NCI-H1694 (cell line): ENCODE measurements at places on chromosomes 16 and 17.

GRCh38 chr17:9729034-9729650 lies 62.2 kb downstream of the DHRS7C start:
- DNase-seq, result peak; percentile 39

DNA sequence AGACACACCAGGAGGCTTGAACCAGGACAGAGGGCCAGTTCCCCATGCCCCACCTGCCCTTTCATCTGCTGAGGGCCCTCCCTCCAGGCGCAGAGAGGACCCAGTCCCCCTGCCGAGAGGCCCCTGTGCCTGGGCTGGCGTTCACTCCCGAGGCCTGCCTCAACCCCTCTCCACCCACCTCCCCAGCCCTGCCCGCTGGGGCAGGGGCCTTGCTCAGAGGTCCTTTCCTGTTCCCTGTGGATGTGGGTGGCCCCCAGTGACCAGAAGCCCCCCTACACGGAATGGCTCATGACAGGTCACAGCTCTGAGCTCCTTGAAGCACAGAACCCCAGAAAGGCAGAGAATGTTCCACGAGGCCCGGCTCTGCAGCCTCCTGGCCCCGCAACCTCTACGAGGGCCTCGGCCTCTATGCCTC lies 6.7 kb downstream of the TMC6 start:
- no peak for DNase-seq

- DNase-seq, result no peak
Observed at GRCh38 chr17:28487881-28488532, 14.6 kb downstream of the SLC13A2 start.

- no peak for DNase-seq
Observed at GRCh38 chr16:21001262-21001661, 100.7 kb downstream of the LYRM1 start.

- DNase-seq, result no peak
Observed at GRCh38 chr17:36665417-36665816, 64.0 kb downstream of the MRM1 start.

- no peak for DNase-seq
Observed at GRCh38 chr16:74053826-74054225, 242.8 kb upstream of the PSMD7 start.

DNA sequence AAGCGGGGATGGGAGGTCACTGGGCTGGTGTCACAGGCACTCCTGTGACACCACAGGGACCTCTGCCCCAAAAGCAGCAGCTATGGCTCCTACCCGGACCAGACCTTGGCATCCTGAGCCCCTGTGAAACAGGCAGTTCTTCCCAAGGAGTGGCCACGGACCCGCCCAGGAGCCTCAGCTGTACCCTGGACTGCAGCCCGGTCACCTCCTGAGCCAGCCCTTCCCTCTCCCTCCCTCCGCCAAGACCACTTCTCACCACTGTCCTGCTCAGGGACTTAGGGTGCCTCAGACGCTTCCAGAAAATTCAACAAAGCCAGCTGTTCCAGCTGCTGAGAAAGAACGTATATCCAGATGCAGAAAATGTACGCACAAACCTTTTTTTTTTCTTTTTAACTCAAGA lies 13.9 kb upstream of the NCBP3 start:
- DNase-seq, result no peak

DNA sequence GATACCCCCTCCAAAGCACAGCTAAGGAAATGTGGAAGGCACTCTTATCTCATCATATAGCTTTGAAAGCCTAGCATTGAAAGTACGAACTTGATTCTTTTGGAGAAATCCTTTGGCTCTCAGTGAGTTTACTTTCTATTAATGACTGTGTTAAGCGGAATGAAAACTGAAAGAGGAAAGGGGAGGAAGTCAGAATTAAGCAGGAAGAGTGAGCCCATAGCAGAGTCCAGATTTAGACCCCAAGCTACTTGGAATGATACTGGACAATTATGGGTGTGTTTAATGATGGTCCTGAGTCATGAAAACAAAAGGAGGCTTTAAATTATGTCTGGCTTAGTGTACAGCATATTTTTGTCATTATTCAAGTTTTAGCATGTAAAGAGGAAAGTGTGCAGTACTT lies 42.2 kb downstream of the TENT4B start:
- no peak for DNase-seq

DNA sequence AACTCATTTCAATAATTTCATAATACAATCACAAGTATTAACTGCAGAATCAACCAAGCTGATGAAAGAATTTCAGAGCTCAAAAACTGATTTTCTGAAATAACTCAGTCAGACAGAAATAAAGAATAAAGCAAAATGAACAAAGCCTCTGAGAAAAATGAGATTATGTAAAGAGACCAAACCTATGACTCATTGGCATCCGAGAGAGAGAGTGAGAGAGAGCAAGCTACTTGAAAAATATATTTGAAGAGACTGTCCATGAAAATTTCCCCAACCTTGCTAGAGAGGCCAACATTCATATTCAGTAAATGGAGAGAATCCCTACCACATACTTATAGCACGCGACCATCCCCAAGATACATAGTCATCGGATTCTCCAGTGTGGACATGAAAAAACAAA lies 1376.4 kb downstream of the CDH11 start:
- no peak for DNase-seq

DNA sequence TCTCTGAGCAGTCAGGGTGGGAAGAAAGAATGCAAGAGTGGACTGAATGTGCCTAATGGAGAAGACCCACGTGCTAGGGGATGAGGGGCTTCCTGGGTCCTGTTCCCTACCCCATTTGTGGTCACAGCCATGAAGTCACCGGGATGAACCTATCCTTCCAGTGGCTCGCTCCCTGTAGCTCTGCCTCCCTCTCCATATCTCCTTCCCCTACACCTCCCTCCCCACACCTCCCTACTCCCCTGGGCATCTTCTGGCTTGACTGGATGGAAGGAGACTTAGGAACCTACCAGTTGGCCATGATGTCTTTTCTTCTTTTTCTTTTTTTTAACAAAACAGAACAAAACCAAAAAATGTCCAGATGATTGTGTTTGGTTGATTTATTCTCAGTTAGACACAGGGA lies 14.1 kb downstream of the IGFBP4 start:
- DNase-seq, result no peak

DNA sequence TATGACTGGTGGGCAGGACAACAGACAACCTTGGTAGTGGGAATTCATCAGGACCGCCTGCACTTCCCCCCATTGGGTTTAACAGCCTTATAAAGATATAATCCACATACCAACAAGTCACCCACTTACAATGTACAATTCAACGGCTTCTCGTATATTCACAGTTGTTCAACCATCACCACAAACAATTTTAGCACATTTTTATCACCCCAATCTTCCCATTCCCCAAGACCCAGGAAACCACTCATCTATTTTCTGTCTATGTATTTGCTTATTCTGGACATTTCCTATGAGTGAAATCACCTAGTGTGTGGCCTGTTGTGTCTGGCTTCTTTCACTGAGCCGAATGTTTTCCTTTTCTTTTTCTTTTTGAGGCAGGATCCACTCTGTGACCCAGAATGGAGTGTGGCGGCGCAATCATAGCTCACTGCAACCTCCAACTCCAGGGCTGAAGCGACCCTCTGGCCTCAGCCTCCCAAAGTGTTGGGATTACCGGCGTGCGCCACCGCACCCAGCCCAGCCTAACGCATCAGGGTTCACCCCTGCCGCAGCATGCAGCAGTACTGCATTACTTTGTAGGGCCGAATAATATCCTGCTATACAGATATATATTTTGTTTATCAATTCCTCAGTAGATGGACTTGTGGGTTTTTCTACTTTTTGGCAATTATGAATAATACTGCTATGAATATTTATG lies 10.9 kb downstream of the ANKS3 start:
- DNase-seq, result no peak

GRCh38 chr16:48831076-48831722 lies 221.2 kb upstream of the N4BP1 start:
- DNase-seq, result peak; percentile 44

- DNase-seq, result no peak
Observed at GRCh38 chr17:16880843-16881230, 91.1 kb downstream of the TNFRSF13B start.

- DNase-seq, result no peak
Observed at GRCh38 chr17:16999931-17000625, 28.2 kb upstream of the TNFRSF13B start.

DNA sequence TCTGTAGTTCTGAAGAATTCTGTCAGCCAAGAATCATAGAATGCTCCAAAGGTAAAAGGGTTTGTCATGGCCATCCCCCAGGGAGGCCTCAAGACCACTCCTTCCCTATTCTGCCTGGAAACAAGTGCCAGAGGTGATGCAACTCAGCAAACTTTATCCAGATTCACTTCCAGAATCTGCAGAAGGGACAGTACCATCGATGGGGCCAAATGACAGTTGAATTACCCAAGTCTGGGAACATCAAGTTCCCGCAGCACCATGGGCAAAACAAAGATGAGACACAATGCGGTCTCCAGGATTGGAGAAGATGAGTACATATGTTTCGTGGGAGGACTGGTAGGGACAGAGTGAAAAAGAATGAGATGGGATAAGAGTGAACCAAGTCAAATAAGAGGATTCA lies 13.7 kb upstream of the TAT start:
- no peak for DNase-seq

DNA sequence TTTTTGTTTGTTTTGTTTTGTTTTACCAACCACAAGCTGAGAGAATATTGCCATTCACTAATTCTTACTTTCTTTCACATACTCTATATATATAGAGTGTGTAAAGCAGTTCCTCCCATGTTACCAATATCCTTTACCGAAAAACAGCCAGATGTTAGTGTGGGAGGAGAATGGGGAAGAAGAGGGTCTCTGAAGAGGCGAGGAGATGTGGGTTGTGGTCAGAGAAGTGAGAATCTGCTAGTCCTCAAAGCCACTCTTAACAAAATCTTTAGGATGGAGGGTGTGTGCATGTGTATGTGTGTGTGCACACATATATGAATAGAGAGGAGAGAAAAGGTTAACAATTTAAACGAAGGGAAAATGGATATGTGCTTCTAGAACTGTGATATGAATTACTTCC lies 80.6 kb downstream of the TUBD1 start:
- no peak for DNase-seq

GRCh38 chr17:43809121-43809520 lies 23.8 kb downstream of the MPP3 start:
- no peak for DNase-seq

GRCh38 chr16:26863931-26864330 lies 202.8 kb upstream of the C16orf82 start:
- DNase-seq, result no peak

DNA sequence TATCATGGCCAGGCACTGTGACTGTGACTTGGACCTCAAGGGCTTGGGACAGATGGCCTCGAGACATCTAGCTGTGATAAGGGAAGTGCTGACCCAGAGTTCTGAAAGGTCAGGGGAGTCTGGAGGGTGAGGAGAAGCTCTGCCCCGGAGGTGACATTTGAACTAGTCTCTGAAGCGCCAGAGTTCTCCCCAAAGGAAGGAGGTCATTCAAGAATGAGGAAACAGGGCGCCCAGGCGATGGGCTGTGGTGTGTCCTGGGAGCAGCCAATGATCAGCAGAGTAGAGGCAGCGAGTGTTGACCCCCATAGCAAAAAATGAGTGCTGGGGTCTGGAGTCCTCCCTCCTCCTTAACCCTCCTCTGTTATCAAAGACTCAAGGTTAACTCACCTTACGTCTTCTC lies 4.9 kb downstream of the STARD3 start:
- DNase-seq, result no peak

GRCh38 chr17:27951872-27952271 lies 58.7 kb upstream of the LYRM9 start:
- DNase-seq, result no peak

GRCh38 chr16:13779676-13780075 lies 140.3 kb upstream of the ERCC4 start:
- DNase-seq, result no peak
